ENCODE measurements at places on chromosomes 7 and 10.
A peak's percentile ranks its signal among the peaks of the same experiment; 100 is the strongest.

DNA sequence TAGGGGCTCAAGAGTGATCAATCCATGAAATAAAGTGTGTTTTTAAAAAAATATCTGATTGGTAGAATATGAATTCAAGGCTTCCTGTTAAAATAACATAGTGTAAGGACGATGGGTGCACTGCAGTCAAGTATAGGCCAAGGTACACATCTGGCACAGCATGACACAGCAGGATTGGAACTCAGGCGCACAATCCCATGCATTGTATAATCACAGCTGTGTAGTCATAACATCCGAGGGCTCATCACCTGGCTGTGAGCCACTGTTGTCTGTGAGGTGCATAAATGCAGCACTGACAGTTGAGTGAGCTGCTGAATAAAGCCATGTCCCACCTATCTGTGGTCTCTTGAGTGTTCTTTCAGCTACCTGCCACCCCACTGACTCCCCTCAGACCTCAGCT is 142.3 kb upstream of the HPS1 start:
- H3K36me3 ChIP-seq = no peaks in the 10 kb centered on the region
- no peak overlapping the region for H3K4me3 ChIP-seq

- no peak within 1 kb of the TSS for H3K27ac ChIP-seq
- H3K4me1 ChIP-seq = no peaks in the 10 kb centered on the region
- H3K27me3 ChIP-seq = no peaks in the 10 kb centered on the region
- H3K4me3 ChIP-seq = no peak within 1 kb of the TSS
- no peaks in the 10 kb centered on the region for H3K36me3 ChIP-seq
Observed at GRCh38 chr10:86654411-86655172, at the start of gene OPN4. TSS of gene OPN4 (plus strand) at chr10:86654547. CDS start at chr10:86654784, 237 bp downstream.

DNA sequence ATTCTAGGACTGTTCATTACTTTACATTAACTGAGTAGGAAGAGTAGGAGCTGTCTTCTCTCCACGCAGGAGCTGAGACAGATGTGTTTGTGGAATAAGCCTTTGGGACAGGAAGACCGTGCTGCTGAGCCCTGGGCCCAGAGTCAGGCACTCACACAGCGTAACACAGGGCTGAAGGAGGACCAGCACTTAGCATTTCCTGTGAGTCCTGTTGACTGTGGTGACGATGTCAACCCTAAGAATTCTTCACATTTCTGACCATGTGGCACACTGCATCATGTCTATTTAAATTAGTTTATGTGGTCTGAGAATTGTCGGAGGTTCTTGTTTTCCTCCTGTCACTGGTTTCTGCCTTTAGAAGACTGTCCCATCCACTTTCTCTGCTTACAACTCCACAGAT is 117.2 kb downstream of the PIP4K2A start:
- H3K27me3 ChIP-seq = no peaks in the 10 kb centered on the region

GRCh38 chr10:117830787-117831212 is 215.9 kb downstream of the RAB11FIP2 start:
- peak overlapping the region; percentile 68 for H3K4me3 ChIP-seq
- peaks cover 2% of the 10 kb centered on the region for H3K27me3 ChIP-seq
- no peaks in the 10 kb centered on the region for H3K36me3 ChIP-seq
- peak; percentile 49 for DNase-seq
- peaks cover 12% of the 10 kb centered on the region for H3K4me1 ChIP-seq
- peak overlapping the region; percentile 82 for H3K27ac ChIP-seq

DNA sequence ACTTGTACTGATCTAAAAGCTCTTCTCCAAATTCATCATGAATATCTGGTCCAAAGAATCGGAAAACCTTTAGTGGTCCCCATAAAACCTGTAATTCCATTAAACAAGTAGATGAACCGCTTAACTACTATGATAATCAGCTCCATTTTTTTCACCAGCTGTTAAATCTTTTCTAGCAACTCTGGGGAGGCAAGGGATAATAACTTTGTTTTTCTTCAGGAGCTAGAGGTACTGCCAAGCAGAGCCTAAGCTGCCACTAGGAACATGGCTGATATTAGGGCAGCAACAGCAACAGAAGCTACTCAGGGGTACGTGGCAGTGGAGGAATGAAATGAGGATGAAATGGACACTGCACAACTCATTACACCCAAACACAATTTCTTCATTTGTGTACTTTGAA is 138.0 kb downstream of the SRPK2 start:
- no peak overlapping the region for H3K4me3 ChIP-seq
- H3K4me1 ChIP-seq = peaks cover 33% of the 10 kb centered on the region
- no peaks in the 10 kb centered on the region for H3K27me3 ChIP-seq
- DNase-seq = no peak

GRCh38 chr7:117872561-117873309 is 506 bp downstream of the CTTNBP2 start:
- no peak overlapping the region for H3K27ac ChIP-seq
- H3K4me3 ChIP-seq = peak overlapping the region; percentile 15
- no peak for DNase-seq
- H3K27me3 ChIP-seq = peaks cover 47% of the 10 kb centered on the region
- no peaks in the 10 kb centered on the region for H3K36me3 ChIP-seq

DNA sequence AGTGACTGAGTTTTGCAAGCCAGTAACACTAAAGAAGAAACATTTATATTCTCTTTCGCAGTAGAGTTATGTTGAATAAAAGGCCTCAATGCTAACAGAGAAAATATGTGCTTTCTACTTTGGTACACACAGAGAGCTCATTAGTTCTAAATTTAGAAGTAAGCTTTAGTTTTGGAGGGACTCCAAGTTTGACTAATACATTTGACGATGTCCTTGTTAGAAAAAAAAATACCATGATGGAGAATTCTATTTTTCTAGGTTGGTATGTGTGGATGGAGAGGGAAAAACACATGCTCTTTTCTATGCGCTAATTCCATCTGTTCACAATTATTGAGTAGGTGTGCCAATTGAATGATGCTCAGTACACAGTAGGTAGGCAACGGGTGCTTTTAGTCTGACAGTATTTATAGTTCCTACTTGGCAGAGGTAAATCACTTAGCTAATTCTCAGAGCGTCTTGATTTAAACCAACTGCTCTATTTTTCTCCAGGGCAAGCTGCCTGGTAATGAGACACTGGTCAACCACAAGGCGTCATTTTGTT is 327.2 kb upstream of the AKR1E2 start:
- no peaks in the 10 kb centered on the region for H3K27me3 ChIP-seq
- H3K27ac ChIP-seq = no peak overlapping the region
- no peak for DNase-seq
- H3K36me3 ChIP-seq = no peaks in the 10 kb centered on the region

GRCh38 chr7:157937406-157937805 is 600.6 kb downstream of the DNAJB6 start:
- H3K36me3 ChIP-seq = peaks cover 6% of the 10 kb centered on the region
- DNase-seq = no peak
- peaks cover under 1% of the 10 kb centered on the region for H3K4me1 ChIP-seq
- H3K27ac ChIP-seq = no peak overlapping the region

All from activated naive CD4-positive, alpha-beta T cell treated with anti-CD3 and anti-CD28 coated beads for 36 hours (primary cell).